Activated CD4-positive, CD25-positive, alpha-beta regulatory T cell (primary cell): ENCODE measurements at places on chromosomes 7 and 10.

- no peak for DNase-seq
These were observed 58.5 kb downstream of the EBF3 start for GRCh38 chr10:129905553-129905952.

DNA sequence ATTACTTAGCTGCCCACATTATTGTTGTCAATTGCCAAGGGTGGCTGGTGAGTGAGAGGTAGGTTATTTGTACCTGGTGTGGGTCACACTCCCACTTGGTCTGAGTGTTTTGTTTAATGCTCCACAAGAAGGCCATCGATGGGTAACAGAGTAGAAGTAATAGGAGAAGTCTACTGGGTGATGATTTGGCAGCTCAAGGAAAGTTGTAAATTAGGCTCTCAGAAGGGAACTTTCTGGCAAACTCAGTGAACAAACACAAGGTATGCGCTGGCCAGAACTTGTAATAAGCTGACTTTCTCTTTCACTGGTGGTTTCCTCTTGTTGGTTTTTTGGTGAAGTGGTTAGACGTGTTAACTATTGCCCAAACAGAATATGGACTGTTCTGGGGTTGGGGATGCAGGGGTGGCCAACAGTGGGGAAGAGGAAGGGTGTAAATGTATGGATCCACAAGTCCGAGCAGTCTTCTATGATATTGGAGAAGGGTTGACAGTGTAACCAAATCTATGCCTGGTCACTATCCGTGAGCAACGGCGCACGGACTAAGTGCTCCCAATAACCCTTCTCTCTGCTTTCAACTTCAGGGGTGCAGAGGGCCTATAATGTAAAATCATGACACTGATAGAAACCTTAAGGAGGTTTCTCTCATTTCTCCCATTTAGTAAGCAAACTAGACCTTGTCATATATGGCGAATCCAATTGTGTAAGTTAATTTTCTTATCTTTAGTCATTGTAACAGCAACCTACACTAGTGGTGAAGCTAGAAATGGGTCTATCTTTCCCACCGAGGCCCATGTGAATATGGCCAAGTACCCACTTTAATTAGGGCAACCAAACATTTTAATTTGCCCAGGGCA is 212.8 kb downstream of the PTEN start:
- DNase-seq = no peak

- no peak for DNase-seq
These were observed 270.1 kb upstream of the TPK1 start for GRCh38 chr7:145106001-145106400.

GRCh38 chr10:87931836-87932230 is 68.4 kb downstream of the PTEN start:
- DNase-seq = no peak

DNA sequence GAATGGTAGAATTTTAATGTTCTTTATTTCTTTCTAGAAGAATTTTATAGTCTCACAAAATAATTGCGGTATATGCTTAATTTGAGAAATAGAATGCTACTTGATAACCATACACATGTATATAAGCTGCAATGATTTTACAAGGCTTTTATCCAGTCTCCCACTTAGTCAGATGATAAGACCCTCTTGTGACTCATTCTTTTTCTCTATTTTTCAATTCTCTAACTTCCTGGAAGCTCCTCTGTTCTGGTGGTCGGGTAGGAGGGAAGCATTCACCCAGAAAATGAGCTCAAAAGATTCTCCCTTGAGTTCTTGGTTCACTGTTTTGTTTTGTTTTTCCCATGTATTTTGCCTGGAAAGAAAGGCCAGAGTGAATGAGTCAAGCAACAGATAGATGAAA is 546.6 kb downstream of the INHBA start:
- DNase-seq = no peak

DNA sequence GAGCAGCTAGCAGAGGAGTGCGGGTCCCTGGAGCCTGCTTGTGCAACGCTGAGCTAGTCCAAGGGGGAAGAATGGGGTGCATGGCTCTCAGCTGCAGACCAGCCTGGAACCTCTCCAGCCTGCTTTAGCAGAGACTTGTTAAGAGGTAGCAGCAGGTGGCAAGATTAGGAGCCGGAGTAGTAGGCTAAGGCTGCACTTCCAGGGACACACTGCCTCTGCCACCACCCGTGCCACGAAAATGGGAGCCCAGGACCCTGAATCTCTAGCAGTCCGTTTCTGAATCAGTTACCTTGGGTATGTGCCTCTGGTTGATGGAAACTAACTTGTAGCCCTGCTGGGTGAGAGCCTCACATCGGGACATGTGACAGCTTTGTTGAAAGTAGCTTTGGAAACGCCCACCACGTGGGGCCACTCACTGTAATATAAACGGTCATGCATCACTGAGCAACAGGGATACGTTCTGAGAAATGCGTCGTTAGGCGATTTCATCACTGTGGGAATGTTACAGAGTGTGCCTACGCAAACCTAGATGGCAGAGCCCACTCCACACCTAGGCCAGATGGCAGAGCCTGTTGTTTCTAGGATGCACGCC is 25.9 kb downstream of the HTRA1 start:
- no peak for DNase-seq

GRCh38 chr7:1692515-1693418 is 22.7 kb downstream of the ELFN1 start:
- no peak for DNase-seq

GRCh38 chr10:29479081-29479925 is 155.5 kb downstream of the SVIL start:
- DNase-seq = no peak

DNA sequence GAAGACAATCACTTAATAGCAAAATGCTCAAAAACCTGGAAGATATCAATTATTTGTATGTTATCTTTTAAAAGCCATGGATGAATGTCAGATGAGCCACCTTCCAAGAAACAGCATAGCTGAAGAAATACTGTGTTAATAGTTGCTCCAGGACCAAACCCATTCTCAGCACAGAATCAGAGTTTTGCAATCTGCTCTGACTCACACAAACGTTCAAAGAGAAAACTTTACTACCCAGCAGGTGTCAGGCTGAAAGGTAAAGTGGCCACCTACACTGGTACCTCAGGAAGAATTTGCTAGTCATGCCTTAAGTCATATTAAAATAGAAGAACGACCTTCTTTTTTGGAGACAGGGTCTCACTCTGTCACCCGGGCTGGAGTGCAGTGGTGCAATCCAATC is 526.5 kb downstream of the PARD3 start:
- DNase-seq = no peak

- DNase-seq = no peak
These were observed 193.3 kb downstream of the RAMP3 start for GRCh38 chr7:45350896-45351295.

DNA sequence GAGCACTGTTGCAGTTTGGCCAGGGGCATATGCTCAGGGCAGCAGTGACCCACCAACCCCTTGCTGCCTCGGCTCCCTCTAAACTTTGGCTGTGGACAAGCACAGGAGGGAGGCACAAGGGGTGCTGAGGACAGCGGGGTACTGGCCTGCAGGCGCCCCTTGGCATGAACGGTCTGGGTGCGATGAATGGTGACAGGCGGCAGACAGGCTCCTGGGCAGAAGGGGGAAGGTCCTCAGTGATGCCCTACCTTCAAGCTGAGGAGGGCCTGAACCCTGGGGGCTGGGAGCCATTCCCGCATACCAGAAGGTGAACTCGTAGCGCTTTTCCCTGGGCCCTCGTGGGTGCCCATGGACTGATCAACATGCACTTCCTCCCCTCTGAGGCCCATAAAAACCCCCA is 567.1 kb downstream of the GRM8 start:
- DNase-seq = no peak

GRCh38 chr7:131511774-131512535 is 44.5 kb downstream of the PODXL start:
- no peak for DNase-seq

DNA sequence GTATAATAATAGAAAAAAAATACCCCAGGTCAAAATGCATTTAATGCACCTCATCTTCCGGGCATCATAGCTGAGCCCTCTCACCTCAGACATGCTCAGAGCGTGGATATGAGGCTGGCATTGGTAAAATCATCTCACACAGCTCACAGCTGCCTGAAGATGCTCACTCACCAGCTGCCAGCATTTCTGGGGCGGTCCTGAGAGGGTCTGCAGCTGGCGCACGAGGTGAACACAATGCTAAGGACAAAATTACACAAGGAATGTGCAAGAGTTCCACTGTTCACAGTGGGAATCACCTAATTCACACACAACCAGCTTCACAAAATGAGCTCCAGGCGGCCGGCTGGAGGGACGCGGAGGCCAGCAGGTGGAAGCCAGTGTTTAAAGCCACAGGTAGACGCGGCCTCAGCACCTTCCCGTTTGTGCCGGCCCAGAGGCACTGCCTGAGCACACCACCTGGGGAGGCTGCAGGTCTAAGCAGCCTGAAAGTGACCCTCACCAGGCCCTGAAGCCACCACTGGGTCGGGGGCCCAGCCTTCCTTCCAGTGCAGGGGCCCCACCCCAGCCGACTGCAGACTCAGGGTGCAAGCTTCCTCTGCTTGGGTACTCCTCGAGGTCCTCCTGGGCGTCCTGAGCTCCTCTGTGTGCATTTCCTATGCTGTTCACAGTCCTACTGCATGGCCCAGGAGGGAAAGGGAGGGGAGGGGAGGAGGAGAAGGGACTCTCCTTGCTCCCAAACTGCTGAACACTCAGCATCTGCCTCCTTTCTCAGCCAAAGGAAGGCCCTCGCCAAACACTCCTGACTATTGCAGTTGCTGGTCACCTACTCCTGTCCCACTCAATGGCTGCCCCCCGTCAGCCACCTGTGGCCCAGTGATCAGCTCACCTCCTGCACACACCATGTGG is 61.2 kb upstream of the FAM20C start:
- no peak for DNase-seq

- DNase-seq = no peak
These were observed 58.2 kb upstream of the BET1 start for GRCh38 chr7:94062372-94062771.
